SHP77 (cell line): ENCODE measurements at places on chromosomes 5 and 9.

DNA sequence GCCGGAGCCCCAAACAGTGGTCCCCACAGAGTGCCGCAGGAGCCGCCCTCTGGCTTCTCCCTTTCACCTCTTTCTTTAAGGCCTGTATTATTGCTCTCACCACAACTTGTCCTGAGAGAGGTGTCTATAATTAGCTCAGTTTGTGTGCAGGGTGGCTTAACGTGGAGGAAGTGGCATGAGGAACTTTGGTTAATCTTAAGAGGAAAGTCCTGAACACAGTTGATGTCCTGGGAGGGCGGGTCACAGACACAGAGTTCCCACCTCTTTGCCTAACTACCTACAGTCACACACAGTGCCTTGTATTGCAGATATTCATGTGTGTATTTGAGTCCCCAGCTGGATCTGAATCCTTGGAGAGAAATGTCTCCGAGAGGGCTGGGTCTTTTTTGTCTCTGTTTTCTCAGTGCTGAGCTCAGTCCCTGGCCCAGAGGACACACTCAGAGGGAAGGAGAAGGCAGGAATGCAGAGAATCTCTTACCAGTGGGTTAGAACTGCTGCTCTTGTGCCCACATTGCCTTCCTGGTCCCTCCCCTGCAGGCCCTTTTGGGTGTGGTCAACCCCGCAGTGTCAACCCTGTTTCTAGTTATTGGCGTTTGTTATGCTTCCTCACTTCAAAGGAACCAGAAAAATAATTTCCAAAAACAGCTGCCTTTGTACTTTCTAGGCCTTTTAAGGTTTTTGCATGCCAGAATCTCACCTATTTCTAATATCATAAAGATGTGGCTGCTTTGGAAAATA is 392.5 kb downstream of the KDM4C start:
- no peak for DNase-seq

- DNase-seq: no peak
These were observed 66.0 kb downstream of the AOPEP start for GRCh38 chr9:94792511-94792910.

GRCh38 chr5:17713301-17713700 is 79.0 kb downstream of the TAF11L14 start:
- no peak for DNase-seq

- DNase-seq: no peak
These were observed 150.3 kb downstream of the UNC13B start for GRCh38 chr9:35311891-35312639.

GRCh38 chr5:77777281-77777892 is 1.2 kb upstream of the TBCA start:
- DNase-seq: no peak

- no peak for DNase-seq
These were observed 19.1 kb downstream of the RAPGEF6 start for GRCh38 chr5:131615957-131616356.

GRCh38 chr9:72022841-72023240 is 37.6 kb downstream of the C9orf57 start:
- no peak for DNase-seq

- DNase-seq: no peak
These were observed 79.6 kb upstream of the GRHPR start for GRCh38 chr9:37342895-37343294.

DNA sequence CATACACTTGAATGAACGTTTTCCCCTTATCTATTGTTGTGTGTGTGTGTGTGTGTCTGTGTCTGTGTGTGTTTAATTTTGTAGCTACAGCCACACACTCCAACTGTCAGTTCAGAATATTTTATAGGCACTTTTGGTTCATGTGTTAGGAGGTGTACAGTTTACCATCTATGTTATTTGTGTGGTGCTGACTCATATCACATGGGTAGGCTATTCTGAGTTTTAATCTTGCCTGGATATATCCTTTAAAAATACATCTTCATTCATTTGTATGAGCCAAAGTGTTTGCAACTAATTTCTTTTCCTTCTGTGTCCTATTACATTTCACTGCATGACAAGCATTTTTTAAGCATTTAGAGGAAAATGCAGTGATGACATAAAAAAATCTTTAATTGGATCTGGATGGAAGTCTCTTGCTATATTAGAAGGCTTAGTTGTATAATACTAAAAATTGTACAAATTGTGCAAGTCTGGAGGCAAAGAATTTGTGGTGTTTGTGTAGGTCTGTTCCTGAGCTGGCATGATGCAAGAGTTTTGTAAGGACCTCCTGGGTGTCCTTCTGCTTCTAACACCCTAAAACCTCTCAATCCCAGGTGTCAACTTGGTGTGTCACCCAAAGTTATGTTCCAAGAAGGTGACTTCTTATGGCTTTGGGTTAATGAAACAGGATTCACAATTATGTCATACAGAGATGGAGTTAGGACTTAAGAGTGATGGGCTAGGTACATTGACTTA is 52.4 kb upstream of the HMHB1 start:
- DNase-seq: no peak

GRCh38 chr5:180343831-180344695 is 9.1 kb downstream of the GFPT2 start:
- no peak for DNase-seq

- DNase-seq: no peak
These were observed 113.1 kb downstream of the LIFR start for GRCh38 chr5:38443390-38443789.

DNA sequence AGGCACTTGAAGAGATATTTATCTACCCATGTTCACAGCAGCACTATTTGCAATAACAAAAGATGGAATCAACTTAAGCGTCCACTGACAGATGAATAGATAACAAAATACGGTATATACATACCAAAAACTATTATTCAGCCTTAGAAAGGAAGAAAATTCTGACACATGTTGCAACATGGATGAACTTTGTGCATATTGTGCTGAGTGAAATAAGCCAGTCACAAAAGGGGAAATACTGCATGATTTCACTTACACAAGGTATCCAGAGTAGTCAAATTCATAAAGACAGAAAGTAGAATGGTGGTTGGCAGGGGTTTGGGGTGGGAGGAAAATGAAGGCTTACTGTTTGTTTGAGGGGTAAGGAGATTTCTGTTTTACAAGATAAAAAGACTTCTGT is 66.0 kb downstream of the FBN2 start:
- no peak for DNase-seq

DNA sequence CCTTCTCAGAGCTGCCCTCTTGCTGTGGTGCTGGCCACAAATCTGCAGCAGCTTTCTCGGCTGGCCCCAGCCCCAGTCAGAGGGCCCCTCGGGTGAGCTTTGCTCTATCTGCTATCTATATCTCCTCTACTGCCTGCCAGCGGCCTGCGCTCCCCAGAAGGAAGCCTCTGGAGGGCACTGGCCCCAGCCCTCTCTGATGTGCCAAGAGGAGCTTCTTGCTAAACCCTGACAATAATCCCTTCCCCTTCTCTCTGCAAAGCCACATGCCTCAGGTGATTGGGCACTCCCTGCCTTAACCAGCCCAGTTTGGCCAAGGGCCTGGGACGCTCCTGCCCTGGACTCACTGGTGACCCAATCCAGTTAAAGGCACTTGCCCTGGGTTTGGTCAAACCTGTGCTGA is 42.7 kb downstream of the CAMK2A start:
- DNase-seq: no peak

GRCh38 chr9:78539188-78539587 is 242.3 kb downstream of the PSAT1 start:
- no peak for DNase-seq

GRCh38 chr5:97480313-97480712 is 297.3 kb upstream of the RIOK2 start:
- DNase-seq: no peak

DNA sequence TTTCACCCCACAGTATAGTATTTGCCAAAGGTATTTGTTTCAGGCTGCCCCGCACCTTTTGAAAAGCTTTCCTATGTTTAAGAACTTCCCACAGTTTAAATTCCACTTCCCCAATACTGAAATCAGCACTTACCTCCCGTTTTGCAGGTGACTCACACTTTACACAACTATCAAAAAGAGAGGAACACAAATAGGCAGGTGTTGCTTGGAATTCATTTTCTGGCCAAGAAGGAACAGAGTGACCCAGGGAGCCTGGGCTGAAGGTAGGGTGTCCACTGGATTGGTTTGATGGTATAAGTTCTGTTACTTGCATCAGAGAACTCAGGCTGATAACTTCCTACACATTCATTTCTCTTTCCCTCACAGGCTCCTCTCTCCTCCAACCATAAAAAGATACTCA is 60.1 kb upstream of the SLC30A5 start:
- no peak for DNase-seq

- DNase-seq: no peak
These were observed 232.3 kb upstream of the WWC1 start for GRCh38 chr5:168059131-168059530.

- DNase-seq: no peak
These were observed 55.1 kb upstream of the NR5A1 start for GRCh38 chr9:124562328-124562727.

DNA sequence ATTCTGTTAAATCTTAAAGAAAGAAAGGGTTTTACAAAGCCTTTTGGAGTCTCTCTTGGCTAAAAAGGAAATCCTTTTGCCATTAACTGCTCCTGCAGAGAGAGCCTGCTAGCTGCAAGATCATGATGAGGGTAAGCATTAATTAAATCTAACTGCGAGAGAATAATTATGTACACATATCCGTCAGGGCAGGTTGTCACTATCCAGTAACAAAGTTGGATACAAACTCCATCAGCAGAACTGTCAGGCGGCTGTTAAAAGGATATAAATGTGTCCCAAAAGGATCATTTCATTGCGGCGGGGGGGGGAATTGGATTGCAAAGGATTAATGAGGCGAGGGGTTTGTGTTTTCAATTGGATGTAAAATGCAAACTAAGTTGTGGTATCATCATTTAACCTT is 289.3 kb downstream of the ASTN2 start:
- no peak for DNase-seq
